Activated T-helper 17 cell treated with anti-CD3 and anti-CD28 coated beads, Interleukin-2, amount 50 U/mL, for 72 hours (primary cell): ENCODE measurements at places on chromosomes 1 and 21.

DNA sequence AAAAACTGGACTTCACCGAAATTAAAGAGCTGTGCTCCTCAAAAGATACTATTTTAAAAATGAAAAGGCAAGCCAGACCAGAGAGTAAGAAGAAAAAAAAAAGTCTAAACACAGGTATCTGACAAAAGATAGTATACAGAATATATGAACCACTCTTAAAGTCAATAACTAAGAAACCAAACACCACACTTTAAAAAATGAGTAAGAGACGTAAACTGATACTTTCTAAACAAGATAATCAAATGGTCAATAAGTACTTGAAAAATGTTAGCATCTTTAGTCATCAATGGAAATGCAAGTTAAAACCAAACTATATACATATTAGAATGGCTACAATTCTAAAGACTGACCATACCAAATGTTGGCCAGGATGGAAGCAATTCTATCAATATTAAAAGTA is 77.6 kb downstream of the EVI5 start:
- ATAC-seq, result no peak
- H3K4me1 ChIP-seq, result no peaks in the 10 kb centered on the region
- no peak overlapping the region for H3K27ac ChIP-seq
- H3K27me3 ChIP-seq, result no peaks in the 10 kb centered on the region

GRCh38 chr1:204145033-204145504 is 6.8 kb downstream of the ETNK2 start:
- H3K36me3 ChIP-seq, result no peaks in the 10 kb centered on the region
- no peak overlapping the region for H3K27ac ChIP-seq
- no peak overlapping the region for H3K4me3 ChIP-seq
- H3K27me3 ChIP-seq, result no peaks in the 10 kb centered on the region
- H3K4me1 ChIP-seq, result no peaks in the 10 kb centered on the region

- no peaks in the 10 kb centered on the region for H3K36me3 ChIP-seq
- peaks cover 17% of the 10 kb centered on the region for H3K27me3 ChIP-seq
- peak; percentile 85 for ATAC-seq
- H3K4me3 ChIP-seq, result no peak overlapping the region
- H3K4me1 ChIP-seq, result peaks cover 5% of the 10 kb centered on the region
These were observed 28.0 kb upstream of the FOXO6 start for GRCh38 chr1:41333146-41333784.

DNA sequence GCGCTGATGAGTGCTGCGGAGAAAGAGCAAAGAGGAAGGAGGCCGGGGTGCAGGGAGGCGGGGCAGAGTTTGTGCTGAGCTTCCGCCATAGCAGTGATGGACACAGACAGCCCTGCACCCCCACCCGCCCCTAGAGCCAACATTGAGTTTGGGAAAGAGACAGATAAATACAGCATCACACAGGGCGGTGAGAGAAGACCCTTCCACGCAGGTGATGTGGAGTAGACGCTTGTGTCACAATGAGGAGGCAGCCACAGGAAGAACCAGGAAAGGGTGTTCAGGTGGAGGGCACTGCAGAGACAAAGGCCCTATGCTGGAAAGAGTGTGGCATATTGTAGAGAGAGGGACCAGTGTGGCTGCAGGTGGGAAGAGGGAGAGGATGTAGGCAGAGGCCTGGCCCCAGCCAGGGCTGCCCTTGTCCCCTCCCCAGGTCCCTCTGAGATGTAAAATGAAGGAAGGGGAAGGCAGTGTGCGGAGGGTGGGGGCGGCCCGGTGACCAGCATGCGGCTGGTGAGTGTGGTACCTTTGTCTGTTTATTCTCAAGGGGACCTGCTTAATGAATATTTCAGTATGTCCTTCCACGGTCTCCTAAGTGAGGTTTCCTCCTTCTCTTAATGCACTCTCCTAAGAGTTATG is 194.4 kb upstream of the TMEM51 start:
- H3K36me3 ChIP-seq, result no peaks in the 10 kb centered on the region
- no peak overlapping the region for H3K4me3 ChIP-seq
- ATAC-seq, result no peak

- no peak for ATAC-seq
- H3K36me3 ChIP-seq, result no peaks in the 10 kb centered on the region
- H3K4me3 ChIP-seq, result no peak overlapping the region
- H3K4me1 ChIP-seq, result no peaks in the 10 kb centered on the region
These were observed 33.6 kb downstream of the ACOT11 start for GRCh38 chr1:54581621-54582035.

DNA sequence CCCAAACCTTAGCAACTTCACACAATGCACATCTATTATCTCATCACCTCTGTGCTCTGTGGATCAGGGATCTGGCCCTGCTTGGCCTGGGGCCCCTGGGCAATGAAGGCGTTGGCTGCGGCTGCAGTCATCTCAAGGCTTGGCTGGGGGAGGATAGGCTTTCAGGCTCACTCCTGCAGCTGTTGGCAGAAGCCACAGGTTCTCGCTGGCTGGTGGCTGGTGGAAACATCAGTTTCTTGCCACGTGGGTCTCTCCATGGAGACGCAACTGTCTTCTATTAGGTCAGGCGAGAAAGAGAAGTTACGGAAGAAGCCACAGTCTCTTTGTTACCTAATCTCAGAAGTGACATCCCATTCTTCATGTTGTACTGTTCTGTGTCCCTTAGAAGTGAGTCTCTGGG is 3.6 kb upstream of the NPPA start:
- no peak for ATAC-seq
- H3K36me3 ChIP-seq, result no peaks in the 10 kb centered on the region

DNA sequence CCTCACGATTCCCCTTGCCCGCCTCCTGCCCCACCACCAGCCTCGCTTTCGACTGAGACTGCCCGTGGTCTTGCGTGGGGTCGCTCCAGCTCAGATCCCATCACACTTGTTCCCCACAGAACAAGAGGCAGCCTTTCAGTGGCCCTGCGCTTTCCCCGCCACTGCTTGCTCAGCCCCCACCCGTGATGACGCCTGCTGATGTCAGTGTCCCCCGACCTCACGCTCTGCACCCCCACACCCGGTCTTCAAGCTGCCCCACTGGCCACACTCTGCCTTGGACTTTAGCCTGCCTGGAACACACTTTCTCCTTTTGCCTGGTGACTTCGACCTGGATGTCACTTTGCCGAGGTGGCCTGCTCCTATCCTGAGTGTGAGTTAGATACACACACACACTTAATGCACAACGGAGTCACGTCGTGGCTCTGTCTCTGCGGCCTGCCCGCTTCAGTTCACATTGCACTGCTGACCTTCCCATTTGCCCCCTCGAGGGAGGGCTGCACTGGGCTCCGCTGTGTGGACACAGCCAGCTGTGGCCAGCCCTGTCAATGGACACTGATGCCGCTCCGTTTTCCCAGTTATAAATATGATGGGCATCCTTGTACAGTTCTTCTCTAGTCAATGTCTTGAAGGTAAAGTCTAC is 13.0 kb downstream of the AGPAT3 start:
- H3K27me3 ChIP-seq, result no peaks in the 10 kb centered on the region
- peaks cover 35% of the 10 kb centered on the region for H3K36me3 ChIP-seq
- no peak overlapping the region for H3K4me3 ChIP-seq
- H3K4me1 ChIP-seq, result peaks cover 29% of the 10 kb centered on the region
- H3K27ac ChIP-seq, result peak overlapping the region; percentile 25
- ATAC-seq, result no peak

GRCh38 chr1:15526490-15527339 is at the start of gene DNAJC16:
Gene DNAJC16 (plus strand): TSS chr1:15526848. CDS start chr1:15529106, 2,258 bp downstream.
- peak; percentile 63 for ATAC-seq
- H3K36me3 ChIP-seq, result peaks cover 23% of the 10 kb centered on the region
- H3K27ac ChIP-seq, result peak within 1 kb of the TSS; percentile 92

DNA sequence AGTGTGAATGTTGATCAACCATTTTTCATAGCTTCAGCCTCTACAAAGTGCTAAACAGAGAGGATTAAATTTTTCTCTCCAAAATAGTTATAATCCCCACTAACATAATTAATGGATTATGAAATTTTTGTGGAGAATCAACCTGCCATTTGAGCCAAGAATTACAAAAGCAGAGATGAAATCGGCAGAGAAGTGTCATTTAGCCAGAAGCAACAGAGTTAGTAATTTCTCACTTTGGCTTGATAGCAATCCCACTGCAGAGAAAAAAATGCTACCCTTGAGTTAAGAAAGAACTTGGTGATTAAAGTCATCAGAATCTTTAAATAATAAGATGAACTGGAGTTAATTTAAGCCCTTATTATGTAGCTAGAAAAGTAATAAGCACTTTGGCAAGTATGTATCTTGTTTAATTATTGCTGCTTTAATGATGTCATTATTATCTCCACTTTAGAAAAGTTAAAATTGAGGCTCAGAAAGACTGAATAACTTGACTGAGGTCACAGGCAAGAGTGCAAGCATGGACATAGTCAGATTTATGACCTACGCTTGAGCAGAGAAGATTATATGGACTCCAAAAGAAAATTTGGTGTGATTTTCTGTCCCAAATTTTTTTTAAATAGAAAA is 37.3 kb downstream of the RGS4 start:
- H3K4me1 ChIP-seq, result no peaks in the 10 kb centered on the region
- ATAC-seq, result no peak
- no peak overlapping the region for H3K4me3 ChIP-seq
- no peaks in the 10 kb centered on the region for H3K36me3 ChIP-seq
- H3K27me3 ChIP-seq, result peaks cover 17% of the 10 kb centered on the region
- no peak overlapping the region for H3K27ac ChIP-seq

DNA sequence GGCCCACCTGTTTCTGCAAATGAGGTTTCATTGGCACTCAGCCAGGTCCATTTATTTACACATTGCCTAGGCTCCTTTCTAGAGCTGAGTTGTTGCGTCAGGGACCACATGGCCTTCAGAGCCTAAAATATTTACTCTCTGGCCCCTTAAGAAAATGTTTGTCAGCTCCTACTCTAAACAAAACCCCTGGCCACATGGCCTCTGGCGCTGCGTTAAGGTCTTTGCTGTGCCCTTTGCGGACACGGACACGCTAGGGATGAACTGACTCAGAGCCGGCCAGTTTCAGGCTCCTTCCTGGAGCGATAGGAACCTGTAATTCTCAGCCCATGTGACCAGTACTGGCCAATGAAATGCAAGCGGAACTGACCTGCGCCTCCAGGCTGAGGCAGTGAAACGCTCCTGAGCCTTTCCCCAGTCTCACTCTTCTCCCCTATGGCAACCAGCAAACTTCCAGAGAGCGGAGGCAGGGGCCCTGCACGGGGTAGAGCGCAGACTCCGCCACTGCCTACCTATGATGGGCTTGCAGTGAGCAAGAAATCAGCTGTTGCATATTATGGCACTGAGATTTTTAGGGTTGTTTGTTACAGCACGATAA is 160.3 kb downstream of the ETS2 start:
- H3K36me3 ChIP-seq, result no peaks in the 10 kb centered on the region
- H3K27me3 ChIP-seq, result peaks cover 7% of the 10 kb centered on the region
- no peak overlapping the region for H3K27ac ChIP-seq
- no peaks in the 10 kb centered on the region for H3K4me1 ChIP-seq
- no peak overlapping the region for H3K4me3 ChIP-seq

DNA sequence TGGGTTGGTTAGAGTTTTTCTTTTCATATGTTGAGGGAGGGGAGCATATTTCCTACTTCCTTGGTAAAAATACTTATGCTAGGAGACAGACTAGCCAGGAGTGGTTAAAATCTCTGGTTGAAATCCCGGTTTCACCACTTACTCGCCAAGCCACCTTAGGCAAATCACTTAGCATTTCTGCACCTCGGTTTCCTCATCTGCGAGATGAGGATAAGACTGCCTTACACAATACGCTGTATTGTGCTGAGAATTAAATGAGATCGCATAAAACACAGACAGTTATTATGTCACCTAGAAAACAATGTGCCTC is 1.4 kb downstream of the IFFO2 start:
- peak overlapping the region; percentile 98 for H3K4me3 ChIP-seq
- peaks cover 53% of the 10 kb centered on the region for H3K36me3 ChIP-seq
- peak overlapping the region; percentile 100 for H3K27ac ChIP-seq
- no peaks in the 10 kb centered on the region for H3K27me3 ChIP-seq

DNA sequence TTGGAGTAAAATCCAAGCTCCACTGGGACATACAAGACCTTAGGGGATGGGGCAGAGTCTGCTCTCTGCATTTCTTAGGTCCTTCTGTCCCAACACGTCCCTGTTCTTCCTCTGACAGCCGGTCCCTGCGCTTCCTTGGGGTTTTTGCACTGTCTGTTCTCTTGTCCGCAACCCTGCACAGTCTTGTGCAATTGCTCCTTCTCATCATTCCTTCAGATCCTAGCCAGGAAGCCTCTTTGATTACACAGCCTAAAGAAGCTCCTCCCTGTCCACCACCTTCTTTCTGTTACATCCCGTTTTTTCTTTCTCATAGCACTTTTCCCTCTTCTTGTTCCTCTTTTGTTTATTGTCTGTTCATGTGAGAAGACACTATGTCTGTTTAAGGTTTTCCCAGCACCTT is 19.9 kb downstream of the ACOT11 start:
- no peaks in the 10 kb centered on the region for H3K36me3 ChIP-seq
- H3K27me3 ChIP-seq, result no peaks in the 10 kb centered on the region
- no peak overlapping the region for H3K4me3 ChIP-seq
- ATAC-seq, result no peak
- H3K27ac ChIP-seq, result no peak overlapping the region

DNA sequence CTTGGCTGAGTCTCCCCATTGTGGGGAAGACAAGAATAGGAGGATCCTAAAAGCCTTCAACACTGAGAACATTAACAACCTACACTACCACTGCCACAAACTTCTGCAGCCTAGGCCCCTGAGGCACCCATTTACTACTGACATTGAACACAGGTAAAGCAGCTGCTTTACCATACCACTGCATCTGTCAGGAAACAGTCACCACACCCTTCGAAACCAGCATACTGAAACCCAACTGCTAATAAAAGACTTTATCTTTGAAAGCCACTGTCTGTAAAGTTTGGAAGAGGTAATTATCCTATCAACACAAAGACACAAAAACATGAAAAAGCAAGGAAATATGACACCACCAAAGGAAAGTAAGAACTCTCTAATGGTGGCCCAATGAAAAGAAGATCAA is 7.4 kb downstream of the IFNAR1 start:
- H3K4me3 ChIP-seq, result peak overlapping the region; percentile 3
- H3K4me1 ChIP-seq, result peaks cover 46% of the 10 kb centered on the region
- no peaks in the 10 kb centered on the region for H3K27me3 ChIP-seq
- H3K27ac ChIP-seq, result peak overlapping the region; percentile 31
- ATAC-seq, result peak; percentile 31

- no peaks in the 10 kb centered on the region for H3K4me1 ChIP-seq
- H3K27me3 ChIP-seq, result peaks cover 6% of the 10 kb centered on the region
- H3K27ac ChIP-seq, result no peak overlapping the region
- H3K4me3 ChIP-seq, result no peak overlapping the region
These were observed 39.8 kb upstream of the ZBTB18 start for GRCh38 chr1:244011271-244011670.

DNA sequence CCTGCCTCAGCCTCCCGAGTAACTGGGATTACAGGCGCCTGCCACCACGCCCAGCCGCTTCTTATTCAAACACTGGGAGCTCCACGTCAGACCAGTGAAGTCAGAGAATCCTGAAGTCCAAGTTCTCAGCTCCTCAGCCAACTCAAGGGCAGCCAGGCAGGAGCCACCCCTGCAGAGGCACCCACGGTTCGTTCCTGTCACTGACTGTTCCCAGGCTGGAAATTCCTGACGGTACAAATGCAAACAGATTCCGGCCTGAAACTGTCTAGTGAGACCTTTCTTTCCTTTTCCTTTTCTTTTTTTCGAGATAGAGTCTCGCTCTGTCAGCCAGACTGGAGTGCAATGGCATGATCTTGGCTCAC is 11.7 kb downstream of the SLC35E2B start:
- H3K27me3 ChIP-seq, result no peaks in the 10 kb centered on the region
- peaks cover 18% of the 10 kb centered on the region for H3K36me3 ChIP-seq
- no peak overlapping the region for H3K27ac ChIP-seq
